Activated gamma-delta T cell (primary cell): ENCODE measurements at places on chromosomes 7 and 10.

- DNase-seq = no peak
Measured at GRCh38 chr10:60778971-60779796, 906 bp downstream of the CDK1 start.

- DNase-seq = no peak
Measured at GRCh38 chr10:125473143-125473793, 209.7 kb downstream of the TEX36 start.

DNA sequence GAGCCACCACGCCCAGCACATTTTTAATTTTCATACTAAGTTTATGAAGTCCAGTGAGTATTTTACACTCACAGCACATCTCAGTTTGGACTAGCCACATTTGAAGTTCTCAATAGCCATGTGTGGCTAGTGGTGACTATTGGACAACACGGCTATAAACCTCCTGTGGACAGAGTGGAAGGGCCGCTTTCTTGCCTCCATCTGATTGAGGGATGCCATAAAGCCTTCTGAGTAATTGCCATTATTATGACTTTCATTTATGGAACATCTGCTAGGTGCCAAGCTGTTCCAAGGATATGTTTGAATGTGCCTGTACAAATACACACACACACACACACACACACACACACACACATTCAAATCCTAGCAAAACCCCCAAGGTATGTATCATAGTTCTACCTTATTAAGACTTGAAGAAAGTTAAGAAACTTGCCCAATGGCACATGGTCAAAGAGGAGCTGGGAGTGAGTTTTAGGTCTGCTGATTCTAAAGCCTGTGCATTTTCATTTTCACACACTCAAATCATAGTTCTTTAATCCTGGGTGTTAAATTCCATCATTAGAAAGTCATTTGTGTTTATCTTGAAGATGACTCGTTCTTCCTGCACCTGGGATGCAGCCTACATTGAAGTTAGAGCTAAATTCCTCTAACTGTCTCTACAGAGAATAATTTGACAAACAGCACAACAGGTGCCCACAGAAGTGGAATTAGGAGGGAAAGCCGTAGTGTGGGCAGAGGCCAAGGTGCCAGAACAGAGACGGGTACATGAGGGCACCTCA lies 143.3 kb downstream of the PKD1L1 start:
- no peak for DNase-seq

GRCh38 chr10:95133997-95134396 lies 60.0 kb upstream of the ACSM6 start:
- no peak for DNase-seq

DNA sequence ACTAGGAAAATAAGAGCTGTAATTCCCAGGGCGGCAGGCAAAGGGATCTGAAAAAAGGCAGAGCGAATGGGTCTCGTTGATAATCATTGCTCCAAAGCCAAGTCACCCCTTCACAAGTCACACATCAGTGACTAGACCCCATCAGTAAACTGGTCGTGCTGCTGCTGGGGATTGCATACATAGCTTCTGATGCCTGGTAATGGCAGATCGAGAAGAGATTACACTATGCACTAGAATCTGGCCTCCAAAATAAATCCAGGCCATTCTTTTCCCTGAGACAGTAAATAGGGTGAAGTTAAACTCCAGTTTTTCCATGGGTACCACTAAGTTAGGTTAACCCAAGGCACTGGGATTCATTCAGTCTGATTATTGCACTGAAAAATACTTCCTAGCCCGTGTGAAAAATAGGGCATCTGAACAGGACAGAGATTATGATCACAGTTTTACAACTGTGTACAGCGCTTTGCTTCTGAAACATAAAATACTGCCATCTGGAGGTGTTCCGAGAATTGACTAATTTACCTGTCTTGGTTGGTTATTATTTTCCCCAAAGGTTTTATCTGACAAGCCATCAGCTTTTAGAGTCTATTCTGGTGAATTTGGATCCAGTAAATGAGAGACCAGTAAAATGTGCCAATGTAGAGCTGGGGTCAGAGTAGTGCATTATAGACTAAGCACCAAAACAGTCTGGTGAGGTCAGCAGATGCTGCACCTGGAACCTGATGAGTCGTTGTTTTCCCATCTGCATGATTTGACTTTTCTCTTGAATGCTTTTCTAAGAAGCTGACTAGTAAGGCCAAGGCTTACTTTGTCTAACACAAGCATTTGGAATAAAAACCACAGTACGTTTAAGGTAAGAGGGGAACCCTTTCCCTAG lies 82.9 kb upstream of the AFAP1L2 start:
- DNase-seq = no peak

DNA sequence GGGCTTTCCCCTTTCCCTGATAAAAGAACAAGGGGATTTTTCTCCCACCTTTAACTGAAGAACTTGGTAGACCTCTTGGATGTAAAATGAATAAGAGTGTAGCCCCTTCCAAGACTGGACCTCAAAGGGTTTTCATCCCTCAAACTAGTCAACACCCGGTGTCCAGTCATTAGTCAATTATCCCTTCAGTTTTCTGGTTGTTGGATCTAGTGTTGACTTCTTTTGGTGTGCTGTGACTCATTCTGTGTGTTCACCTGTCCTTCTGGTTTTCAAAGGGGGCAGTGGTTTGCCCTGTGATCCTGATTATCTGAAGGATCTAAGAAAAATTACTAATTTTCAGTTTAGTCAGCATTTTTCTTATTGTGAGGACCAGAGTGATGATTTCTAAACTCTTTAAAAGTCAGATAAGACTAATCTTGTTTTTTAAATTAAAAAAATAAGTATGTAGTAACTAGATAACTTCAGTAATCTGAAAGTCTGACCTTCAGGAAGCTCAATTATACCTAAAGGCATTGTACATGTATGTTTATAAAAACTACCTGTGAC lies 583.5 kb downstream of the CNTNAP2 start:
- no peak for DNase-seq

- DNase-seq = no peak
Measured at GRCh38 chr10:15144788-15145187, 23.7 kb downstream of the NMT2 start.

DNA sequence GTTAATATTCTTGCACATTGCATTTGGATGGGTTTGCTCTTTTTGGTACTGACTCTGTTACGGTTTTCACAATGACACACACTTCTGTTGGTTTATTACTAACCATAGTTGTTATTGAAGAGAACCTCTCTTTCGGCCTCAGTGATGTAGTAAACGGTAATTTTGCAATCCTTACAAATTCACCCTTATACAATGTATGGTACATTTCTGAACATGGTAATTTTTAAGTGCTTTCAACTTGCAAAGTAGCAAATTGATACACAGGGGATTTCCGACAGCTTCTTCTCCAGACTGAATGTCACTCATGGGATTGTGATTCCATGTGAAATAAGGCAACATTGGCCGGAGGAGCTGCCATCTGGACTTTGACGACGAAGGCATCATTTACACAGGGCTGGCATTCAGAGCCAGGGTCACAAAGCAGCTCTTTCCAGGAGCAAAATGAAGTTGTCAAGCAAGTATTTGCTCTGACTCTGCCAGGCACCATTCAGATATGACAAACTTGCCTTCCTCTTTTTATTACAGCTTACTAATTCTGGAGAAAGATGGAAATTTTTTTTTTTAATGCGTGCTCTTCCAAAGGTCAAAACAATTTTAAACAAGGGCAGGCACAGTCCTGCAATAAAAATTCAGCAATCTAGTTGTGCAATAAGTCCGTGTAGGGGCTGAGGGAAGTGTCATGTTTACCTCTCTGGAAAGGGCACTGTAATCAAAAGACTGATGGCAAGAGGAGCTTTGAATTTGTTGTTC lies 711.5 kb upstream of the C7orf33 start:
- DNase-seq = no peak

- DNase-seq = no peak
Measured at GRCh38 chr10:93826355-93826754, 67.4 kb upstream of the SLC35G1 start.

- no peak for DNase-seq
Measured at GRCh38 chr10:132590094-132590751, 52.6 kb downstream of the INPP5A start.

GRCh38 chr10:103758294-103758681 lies 97.1 kb downstream of the SH3PXD2A start:
- no peak for DNase-seq

DNA sequence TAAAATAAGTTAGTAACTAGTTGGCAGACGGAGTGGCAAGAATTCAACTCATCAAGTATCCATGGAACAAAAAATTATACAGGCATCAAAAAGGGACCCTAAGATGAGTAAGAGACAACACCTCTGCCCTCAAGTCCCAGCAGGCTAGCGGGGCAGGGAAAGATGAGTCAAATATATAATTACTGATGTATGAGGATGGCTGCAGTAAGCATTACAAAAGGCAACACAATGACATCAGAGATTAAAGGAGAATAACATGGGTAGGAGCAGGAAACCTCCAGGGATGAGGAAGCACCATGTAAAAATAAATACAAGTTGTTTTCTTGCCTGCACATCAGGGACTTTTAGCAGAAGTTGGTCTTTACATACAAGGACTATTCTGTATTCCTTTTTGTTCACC lies 49.4 kb downstream of the SCRN1 start:
- DNase-seq = no peak

DNA sequence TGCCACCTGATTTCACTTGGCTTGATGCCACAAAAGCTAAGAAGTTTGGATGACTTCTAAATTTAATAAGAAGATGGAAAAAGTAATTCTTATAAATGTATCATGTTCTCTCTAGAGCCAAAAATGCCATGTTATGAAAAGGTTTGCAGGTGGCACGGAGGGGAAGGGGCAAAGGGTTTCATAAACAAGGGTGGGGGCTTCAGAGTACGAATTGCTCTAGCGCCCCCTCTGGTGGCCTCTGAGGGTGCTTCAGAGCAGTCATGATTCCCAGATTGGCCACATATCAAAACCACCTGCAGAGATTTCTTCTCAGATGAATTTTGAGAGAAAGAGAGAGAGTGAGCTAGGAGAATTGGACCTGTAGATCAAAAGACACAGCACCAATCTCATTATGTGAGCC lies 208.6 kb upstream of the YAE1 start:
- DNase-seq = no peak

GRCh38 chr10:45061982-45062381 lies 61.3 kb downstream of the ZNF22 start:
- no peak for DNase-seq
